ENCODE measurements at places on chromosomes 2 and 18.

- no peak for DNase-seq
These were observed 18.2 kb downstream of the SCN3A start for GRCh38 chr2:165185633-165186032.

DNA sequence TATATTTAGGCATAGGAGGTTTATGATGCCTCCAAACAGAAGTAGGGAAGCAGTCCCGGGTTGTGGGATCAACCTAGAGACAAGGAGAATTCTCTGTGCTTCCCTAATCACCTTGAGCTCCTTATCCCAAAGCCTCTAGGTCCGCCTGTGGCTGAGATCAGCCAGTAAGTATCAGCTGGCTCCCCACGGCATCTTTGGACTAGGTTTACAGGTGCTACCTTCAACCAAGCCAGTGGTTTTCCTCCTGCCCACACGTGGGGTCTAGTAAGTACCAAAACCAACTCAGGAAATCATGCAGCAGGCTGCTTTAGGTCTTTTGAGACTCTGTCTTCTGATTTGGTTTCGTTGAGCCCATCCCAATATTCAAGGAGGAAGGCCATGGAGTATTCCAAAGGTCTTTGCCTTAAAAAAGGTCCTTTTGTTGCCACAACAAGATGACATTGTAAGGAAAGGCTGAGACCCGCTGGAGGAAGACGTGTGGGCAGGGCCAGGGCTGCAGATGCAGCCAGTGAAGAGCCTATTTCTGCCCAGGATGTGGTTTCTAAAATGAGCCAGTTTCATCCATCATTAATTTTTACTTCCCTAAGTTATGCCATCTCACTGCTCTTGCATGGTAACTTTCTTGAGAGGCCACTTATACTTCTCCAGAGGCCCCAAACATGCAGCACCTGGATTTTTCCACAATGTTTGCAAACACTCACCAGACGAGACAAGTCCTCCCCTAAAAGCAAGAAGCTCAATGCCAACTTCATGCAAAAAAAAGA is 248.7 kb downstream of the RNF152 start:
- no peak for DNase-seq

DNA sequence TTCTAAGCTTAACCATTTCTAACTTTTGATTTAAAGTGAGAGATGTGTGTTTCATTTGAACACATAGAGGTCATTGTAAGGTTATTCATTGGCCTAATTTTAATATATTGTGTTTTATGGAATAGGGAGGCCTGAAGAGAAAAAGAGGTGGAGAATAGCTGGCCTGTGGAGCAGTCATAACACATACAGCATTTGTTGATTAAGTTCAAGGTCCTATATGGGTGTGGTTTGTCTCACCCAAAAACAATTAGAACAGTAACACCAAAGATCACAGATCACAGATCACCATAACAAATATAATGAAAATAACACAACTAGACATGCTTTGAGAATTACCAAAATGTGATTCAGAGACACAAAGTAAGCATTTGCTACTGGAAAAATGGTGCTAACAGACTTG is 252.4 kb upstream of the SPOPL start:
- DNase-seq = no peak

DNA sequence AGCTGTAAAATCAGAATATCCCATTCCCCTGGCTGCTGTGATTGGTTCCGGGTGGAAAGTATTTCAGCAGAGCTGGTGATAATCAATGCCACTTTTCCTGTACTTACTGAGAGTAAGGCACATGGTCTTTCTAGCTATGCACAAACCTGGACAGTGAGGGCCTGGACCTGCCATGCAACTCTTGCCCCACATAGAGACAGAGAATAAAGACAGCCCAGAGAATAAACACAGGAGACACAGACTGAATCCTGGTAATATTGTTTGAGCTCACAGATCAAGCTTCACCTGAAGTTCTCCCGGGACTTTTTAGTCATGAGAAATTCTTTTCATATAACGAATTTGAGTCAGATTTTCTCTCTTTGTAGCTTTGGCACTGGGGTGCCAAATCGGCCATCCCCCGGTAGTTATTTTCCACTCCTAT is 81.9 kb downstream of the ACAA2 start:
- DNase-seq = no peak

DNA sequence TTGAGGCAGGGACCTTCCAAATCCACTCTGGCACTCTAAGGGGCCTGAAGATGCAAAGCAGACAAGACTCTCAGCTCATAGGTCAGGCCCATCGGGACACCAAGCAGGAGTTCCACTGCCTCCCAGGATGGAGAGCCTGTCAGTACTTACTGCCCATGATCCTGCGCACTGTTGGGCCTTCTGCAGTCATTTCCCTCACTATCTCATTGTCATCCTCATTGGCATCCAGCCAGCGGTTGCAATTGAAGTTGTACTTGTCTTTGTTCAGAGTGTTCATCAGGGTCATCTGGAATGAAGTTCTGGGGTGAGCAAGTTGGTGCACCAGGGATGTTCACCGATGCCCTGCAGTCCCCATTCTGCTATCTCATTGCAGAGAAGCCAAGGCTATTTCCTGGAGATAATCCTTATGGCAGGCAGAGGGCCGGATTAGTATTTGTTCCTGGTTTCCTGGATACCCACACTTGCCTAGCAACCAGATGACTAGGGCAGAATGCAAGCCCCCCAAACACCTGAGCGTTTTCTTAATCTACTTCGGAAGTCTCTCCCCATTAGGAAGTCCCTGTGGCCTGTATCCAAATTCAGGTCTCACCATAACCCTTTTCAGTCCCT is 65.1 kb downstream of the LOXHD1 start:
- DNase-seq = no peak

Measured in effector memory CD8-positive, alpha-beta T cell (primary cell).